CD4-positive, alpha-beta T cell (primary cell): ENCODE measurements at places on chromosomes 4 and X. TPM values are rescaled to one million over a fixed set of nuclear protein-coding genes. Genes with fewer than 3 reads are reported as not detected.

- no peaks in the 10 kb centered on the region for H3K36me3 ChIP-seq
- H3K4me3 ChIP-seq: no peak overlapping the region
- no peak overlapping the region for H3K27ac ChIP-seq
- no peaks in the 10 kb centered on the region for H3K27me3 ChIP-seq
Observed at GRCh38 chr4:8700531-8700930, 108.0 kb downstream of the CPZ start.

The GYG2 gene
- not detected for total RNA-seq

- no peaks in the 10 kb centered on the region for H3K27me3 ChIP-seq
- peak overlapping the region; percentile 66 for H3K4me3 ChIP-seq
- peaks cover 5% of the 10 kb centered on the region for H3K36me3 ChIP-seq
- peak; percentile 14 for DNase-seq
Observed at GRCh38 chrX:45851434-45851991, 650.8 kb upstream of the DIPK2B start.

GRCh38 chr4:17618926-17619325, 4.5 kb downstream of the MED28 start:
- peaks cover 68% of the 10 kb centered on the region for H3K36me3 ChIP-seq
- DNase-seq: no peak
- no peaks in the 10 kb centered on the region for H3K27me3 ChIP-seq
- no peak overlapping the region for H3K4me3 ChIP-seq

The GSX2 gene
- not detected for total RNA-seq

DNA sequence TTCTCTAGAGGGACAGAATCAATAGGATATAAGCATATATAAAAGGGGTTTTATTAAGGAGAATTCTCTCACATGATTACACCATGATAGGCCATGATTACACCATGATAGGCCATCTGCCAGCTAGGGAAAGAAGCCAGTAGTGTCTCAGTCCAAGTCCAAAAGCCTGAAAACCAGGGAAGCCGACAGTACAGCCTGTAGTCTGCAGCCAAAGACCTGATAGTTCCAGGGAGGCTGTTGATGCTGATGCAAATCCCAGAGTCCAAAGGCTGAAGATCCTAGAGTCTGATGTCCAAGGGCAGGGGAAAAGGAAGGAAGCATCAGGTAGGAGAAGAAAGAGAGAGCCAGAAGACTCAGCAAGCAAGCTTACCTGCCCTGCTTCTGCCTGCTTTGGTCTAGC, 411.3 kb upstream of the EMCN start:
- no peak overlapping the region for H3K4me3 ChIP-seq
- H3K27ac ChIP-seq: no peak overlapping the region
- no peaks in the 10 kb centered on the region for H3K36me3 ChIP-seq
- no peaks in the 10 kb centered on the region for H3K4me1 ChIP-seq
- no peak for DNase-seq
- H3K27me3 ChIP-seq: no peaks in the 10 kb centered on the region

DNA sequence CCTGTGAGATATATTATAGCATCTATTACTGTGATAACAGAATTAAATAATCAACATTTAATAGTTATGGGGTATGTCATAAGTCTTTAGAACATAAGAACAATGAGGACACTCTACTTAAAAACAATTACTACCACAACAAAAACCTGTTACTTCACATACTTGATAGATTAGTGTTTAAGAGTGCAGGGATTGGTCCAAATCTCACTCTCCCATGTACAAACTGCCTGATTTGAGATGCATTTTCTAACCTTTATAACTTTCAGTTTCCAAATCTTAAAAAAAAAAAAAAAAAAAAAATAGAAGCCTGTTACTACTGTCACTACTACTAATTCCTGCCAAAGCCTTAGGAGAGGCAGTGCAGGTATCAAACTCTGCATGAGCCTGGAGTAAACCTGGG, 5.6 kb downstream of the PCDH18 start:
- no peaks in the 10 kb centered on the region for H3K27me3 ChIP-seq
- H3K4me3 ChIP-seq: no peak overlapping the region
- no peaks in the 10 kb centered on the region for H3K36me3 ChIP-seq
- H3K27ac ChIP-seq: no peak overlapping the region
- H3K4me1 ChIP-seq: no peaks in the 10 kb centered on the region

The CRLF2 gene
- 0.16 TPM for total RNA-seq

The SRPX gene
- not detected for total RNA-seq

The AIMP1 gene
- 75.4 TPM for total RNA-seq

DNA sequence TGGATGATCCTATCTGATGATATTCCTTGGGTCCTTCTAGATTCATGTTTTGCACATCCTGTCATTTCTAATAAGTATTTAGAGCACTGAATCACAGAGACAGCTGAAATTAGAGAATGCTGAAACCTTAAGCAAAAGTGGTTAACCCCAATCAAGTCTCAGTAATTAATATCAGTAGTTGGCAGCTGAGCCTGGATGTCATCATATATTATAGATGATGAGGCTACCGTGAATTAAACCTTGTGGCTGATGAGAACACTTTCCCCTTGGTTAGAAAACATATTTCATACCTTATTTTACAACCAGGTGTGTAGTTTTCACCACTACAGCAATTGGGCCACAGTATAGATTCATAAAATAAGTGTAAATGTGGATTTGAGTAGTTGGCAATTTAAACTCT, 499.0 kb downstream of the PDGFC start:
- H3K36me3 ChIP-seq: no peaks in the 10 kb centered on the region
- no peaks in the 10 kb centered on the region for H3K27me3 ChIP-seq
- no peaks in the 10 kb centered on the region for H3K4me1 ChIP-seq
- no peak overlapping the region for H3K4me3 ChIP-seq
- DNase-seq: no peak
- no peak overlapping the region for H3K27ac ChIP-seq

- H3K27me3 ChIP-seq: no peaks in the 10 kb centered on the region
- no peak for DNase-seq
- H3K36me3 ChIP-seq: no peaks in the 10 kb centered on the region
Observed at GRCh38 chr4:136495076-136495475, 1037.2 kb downstream of the PCDH18 start.

The GLA gene
- 26.8 TPM for total RNA-seq

- no peak for DNase-seq
- H3K27ac ChIP-seq: no peak overlapping the region
- no peak overlapping the region for H3K4me3 ChIP-seq
- H3K36me3 ChIP-seq: no peaks in the 10 kb centered on the region
- H3K4me1 ChIP-seq: peaks cover 6% of the 10 kb centered on the region
- no peaks in the 10 kb centered on the region for H3K27me3 ChIP-seq
Observed at GRCh38 chr4:38387348-38387747, 276.7 kb upstream of the KLF3 start.

GRCh38 chr4:182245541-182246215, 2.5 kb downstream of the TENM3 start:
- H3K27ac ChIP-seq: no peak overlapping the region
- H3K27me3 ChIP-seq: no peaks in the 10 kb centered on the region
- no peak overlapping the region for H3K4me3 ChIP-seq

GRCh38 chr4:96099031-96099430, 259.1 kb downstream of the PDHA2 start:
- H3K4me3 ChIP-seq: no peak overlapping the region
- no peaks in the 10 kb centered on the region for H3K36me3 ChIP-seq
- no peaks in the 10 kb centered on the region for H3K4me1 ChIP-seq
- no peaks in the 10 kb centered on the region for H3K27me3 ChIP-seq
- no peak for DNase-seq
- H3K27ac ChIP-seq: no peak overlapping the region

DNA sequence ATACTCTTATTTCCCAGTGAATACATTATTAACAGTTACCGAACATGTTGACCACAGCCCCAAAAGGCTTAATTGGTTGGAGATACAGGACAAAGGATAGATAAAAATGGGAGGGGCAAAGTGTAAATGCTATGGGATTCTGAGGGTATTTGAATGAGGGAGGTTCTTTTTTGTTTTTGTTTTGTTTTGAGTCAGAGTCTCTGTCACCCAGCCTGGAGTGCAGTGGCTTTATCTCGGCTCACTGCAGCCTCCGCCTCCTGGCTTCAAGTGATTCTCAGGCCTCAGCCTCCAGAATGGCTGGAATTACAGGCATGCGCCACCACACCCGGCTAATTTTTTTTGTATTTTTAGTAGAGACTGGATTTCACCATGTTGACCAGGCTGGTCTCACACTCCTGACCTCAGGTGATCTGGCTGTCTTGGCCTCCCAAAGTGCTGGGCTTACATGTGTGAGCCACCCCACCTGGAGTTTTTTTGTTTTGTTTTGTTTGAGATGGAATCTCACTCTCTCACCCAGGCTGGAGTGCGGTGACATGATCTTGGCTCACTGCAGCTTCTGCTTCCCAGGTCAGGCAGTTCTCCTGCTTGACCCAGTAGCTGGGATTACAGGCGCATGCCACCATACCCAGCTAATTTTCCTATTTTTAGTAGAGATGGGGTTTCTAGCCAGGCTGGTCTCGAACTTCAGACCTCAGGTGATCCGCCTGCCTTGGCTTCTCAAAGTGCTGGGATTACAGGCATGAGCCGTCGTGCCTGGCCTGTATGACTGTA, 9.0 kb downstream of the UBE2K start:
- H3K27me3 ChIP-seq: no peaks in the 10 kb centered on the region
- no peak overlapping the region for H3K27ac ChIP-seq
- no peak for DNase-seq

DNA sequence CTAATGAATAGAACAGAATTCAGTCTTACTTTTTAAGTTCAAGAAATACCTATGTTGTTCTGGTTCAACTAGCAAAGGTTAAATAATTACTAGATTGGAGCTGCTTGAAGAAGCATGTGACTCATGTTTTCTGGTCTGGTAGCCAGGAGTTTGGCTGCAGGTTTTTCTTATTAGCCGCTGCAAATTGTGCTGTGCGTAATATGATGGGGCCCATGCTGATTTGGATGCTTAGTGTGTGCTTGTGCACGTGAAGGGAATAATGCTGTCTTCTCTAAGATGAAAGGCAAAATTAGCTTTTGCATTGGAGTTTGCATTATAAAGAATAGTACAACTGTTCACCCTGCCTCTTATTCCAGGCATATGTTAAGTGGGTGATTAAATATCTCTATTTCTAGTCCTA, 219.6 kb downstream of the SNCA start:
- no peaks in the 10 kb centered on the region for H3K4me1 ChIP-seq
- no peak overlapping the region for H3K4me3 ChIP-seq
- no peak overlapping the region for H3K27ac ChIP-seq
- H3K27me3 ChIP-seq: no peaks in the 10 kb centered on the region
- no peaks in the 10 kb centered on the region for H3K36me3 ChIP-seq

DNA sequence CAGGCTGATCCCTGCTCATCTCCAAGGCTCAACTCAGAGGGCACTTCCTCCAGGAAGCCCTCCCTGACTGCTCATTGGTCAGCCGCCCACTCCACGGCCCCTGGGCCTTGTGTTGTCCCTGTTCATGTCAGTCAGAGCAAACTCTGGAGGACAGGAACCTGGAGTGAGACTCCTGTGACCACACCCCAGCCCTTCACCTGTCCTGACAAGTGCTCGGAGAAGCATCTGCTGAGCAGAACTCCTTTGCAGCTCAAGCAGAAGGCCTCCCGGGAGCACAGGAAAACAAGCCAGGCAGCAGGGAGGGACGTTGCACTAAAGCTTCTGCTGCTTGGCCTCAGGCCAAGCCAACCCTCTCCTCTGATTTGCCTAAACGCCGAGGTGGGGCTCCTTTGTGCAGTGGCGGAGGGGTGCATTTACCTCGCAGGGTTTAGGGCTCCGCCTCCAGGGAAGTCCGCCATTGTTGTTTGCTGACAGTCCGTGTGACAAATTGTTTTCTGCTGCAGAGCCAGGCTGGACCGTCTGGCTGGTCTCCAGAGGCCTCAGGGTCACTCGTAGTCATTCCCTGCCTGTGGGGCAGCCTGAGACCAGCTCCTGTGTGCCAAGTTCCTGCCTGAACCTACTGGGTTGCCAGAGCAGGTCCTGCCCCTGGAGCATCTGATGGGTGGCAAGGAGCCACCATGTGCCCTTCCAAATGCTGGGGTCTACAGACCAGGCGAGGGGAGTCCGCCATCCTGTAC, 61.8 kb downstream of the C4orf50 start:
- no peaks in the 10 kb centered on the region for H3K27me3 ChIP-seq
- H3K4me3 ChIP-seq: no peak overlapping the region
- no peaks in the 10 kb centered on the region for H3K36me3 ChIP-seq
- H3K4me1 ChIP-seq: no peaks in the 10 kb centered on the region
- no peak overlapping the region for H3K27ac ChIP-seq
- DNase-seq: no peak

GRCh38 chr4:147006229-147006628, 60.6 kb upstream of the TTC29 start:
- no peak overlapping the region for H3K4me3 ChIP-seq
- no peak for DNase-seq
- no peaks in the 10 kb centered on the region for H3K27me3 ChIP-seq
- no peaks in the 10 kb centered on the region for H3K36me3 ChIP-seq

The WNK3 gene
- total RNA-seq: 0.25 TPM

DNA sequence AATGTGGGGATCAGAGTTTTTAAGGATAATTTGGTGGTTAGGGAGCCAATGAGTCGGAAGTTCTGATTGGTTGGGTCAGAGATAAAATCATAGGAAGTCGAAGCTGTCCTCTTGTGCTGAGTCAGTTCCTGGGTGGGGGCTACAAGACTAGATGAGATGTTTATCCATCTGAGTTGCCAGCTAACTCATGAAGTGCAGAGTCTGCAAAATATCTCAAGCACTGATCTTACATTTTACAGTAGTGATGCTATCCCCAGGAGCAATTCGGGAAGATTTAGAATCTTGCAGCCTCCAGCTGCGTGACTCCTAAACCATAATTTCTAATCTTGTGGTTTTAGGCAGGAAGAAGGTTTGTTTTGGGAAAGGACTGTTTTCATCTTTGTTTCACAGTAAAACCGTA, 565.8 kb upstream of the SPANXN1 start:
- no peaks in the 10 kb centered on the region for H3K27me3 ChIP-seq
- H3K27ac ChIP-seq: no peak overlapping the region
- DNase-seq: no peak
- H3K36me3 ChIP-seq: no peaks in the 10 kb centered on the region
- no peaks in the 10 kb centered on the region for H3K4me1 ChIP-seq

- DNase-seq: no peak
- H3K4me3 ChIP-seq: no peak overlapping the region
- H3K27me3 ChIP-seq: no peaks in the 10 kb centered on the region
- no peak overlapping the region for H3K27ac ChIP-seq
- H3K4me1 ChIP-seq: no peaks in the 10 kb centered on the region
Observed at GRCh38 chr4:11735651-11736050, 307.0 kb upstream of the HS3ST1 start.

GRCh38 chrX:45619290-45619689, 418.6 kb upstream of the DIPK2B start:
- DNase-seq: no peak
- H3K27me3 ChIP-seq: no peaks in the 10 kb centered on the region
- H3K4me1 ChIP-seq: no peaks in the 10 kb centered on the region
- H3K36me3 ChIP-seq: no peaks in the 10 kb centered on the region
